ENCODE measurements at places on chromosomes 3 and 15. TPM values are rescaled to one million over a fixed set of nuclear protein-coding genes. Genes with fewer than 3 reads are reported as not detected.

C3orf18 gene
- 2.7 TPM for total RNA-seq

GCNT3 gene
- 1.6 TPM for total RNA-seq

DNA sequence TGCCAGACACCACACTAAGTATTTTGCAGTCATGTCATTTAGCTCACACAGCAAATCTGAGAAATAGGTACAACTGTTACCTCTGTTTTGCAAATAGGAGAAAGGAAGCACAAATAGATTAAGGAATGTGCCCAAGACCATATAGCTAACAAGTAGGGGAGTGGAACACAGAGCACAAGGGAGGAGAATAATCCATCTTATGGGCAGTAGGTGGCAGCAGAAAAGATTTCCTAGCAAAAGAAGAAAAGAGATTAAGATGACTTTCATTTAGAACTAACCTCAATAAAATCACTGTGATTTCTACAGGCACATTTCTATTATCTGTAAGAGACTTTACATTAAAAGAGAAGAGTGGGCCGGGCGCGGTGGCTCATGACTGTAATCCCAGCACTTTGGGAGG lies 49.1 kb downstream of the NR1I2 start:
- DNase-seq = no peak

DNA sequence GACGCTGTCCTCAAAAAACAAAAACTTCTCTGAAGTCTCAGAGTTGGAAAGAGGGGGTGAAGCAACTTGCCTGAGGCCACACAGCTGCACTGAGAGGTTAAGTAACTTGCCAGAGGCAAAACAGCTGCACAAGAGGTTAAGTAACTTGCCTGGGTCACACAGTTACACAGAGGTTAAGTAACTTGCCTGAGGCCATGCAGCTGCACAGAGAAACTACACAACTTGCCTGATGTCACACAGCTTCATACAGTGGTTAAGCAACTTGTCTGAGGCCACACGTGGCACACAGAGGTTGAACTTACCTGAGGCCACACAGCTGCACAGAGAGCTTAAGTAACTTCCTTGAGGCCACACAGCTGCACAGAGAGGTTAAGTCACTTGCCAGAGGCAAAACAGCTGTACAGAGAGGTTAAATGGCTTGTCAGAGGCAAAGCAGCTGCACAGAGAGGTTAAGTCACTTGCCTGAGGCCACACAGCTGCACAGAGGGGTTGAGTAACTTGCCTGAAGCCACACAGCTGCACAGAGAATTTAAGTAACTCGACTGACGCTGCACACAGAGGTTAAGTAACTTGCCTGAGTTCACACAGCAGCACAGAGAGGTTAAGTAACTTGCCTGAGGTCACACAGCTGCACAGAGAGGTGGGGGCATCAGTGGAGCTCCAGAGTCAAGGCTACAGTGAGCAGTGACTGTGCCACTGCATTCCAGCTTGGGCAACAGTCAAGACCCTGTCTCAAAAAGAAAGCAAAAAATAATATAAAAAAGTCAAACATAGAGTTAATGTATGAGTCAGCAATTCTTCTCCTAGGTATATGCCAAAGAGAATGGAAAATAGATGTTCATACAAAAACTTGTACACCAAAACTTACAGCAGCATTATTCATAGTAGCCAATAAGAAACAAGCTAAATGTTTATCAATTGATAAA lies 12.0 kb upstream of the ACAD9 start:
- peak; percentile 9 for DNase-seq

DNA sequence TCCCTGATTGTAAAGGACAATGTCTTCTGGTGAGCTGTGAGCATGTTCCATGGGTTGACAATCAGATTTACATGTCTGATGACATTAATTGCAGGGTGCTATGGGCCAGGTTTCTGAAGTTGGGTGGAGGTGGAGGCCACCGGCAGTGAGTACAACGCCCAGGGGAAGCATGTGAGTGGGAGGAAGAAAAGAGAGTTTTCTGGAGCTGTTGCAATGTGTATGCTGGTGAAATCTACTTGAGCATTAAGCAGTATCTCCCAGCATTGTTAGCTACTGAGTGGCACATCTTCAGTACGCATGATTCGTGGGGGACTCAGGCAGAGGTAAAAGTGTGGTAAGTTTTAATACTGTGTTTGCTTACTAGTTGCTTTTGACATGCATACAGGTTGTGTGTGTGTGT lies 26.6 kb downstream of the TMEM45A start:
- DNase-seq = no peak

DNA sequence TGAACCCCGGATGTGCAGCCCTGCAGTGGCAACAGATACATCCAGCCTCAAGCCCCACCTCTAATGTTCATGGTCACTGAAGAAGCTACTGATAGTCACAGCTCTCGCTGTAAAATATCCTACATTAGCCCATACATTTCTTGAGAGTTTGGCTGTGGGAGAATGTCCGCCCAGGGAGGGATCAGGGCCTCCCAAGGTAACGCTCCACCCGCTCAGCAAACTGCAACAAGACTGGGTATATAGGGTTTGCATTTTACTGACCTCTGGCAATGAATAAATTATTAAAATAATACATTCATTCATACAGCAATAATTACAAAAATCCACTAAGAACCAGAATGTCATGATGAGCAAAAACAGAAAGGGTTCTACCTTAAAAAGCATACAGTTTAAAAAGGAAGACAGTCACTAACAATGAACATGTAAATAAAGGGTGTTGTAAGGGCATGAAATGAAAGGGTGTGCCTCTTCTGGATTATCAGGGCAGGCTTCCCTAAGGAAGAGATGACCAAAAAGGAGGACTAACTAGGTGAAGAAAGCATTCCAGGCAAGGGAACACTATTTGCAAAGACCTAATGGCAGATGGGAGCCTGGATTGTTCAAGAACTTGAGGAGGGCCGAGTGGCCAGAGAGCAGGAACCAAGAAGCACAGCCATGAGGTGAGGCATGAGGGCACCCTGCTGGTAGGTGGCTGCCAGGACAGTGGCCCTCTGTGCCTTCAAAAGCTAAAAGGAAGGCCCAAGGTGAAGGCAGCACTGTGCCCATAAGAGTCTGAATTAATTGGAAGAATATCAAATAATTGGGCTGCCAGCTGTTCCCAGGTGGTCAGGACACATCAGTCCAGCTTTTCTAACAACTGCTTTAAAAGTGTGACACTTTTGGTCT lies 28.1 kb upstream of the CTDSPL start:
- no peak for DNase-seq

DNA sequence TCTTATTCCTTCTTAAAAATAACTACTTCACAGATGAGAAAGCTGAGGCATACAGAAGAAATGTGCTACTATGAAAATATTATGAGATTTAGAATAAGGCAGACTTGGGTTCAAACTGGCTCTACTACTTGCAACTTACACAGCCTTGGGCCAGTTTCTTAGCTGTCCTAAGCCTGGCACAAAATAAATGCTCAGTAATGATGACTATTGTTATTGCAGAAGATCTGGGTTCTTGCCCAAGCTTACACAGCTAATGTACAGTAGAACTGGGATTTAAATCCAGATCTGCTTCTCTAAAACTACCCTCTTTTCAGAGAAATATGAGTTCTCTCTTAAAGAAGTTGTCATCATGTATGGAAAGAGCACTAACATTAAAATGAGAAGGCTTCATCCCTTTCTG lies 228.2 kb upstream of the TPRG1 start:
- no peak for DNase-seq

DNA sequence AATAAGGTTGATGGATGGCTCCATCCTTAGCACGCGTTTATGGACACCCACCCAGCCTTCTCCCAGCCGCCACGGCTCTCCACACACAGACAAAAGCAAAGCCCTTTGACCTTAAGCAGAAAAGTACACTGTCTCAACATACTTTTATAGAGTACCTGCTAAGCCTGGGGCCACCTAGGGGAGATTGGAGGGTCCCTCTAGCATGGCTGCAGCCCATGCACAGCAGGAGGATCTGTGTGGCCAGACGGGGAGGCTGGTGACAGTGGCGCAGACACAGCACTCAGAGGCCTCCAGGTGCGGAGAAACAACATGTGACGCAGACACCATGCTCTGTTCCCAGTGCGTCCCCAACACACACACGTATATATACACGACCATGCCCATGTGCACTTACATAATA lies 174.9 kb downstream of the XXYLT1 start:
- DNase-seq = no peak
